ENCODE measurements at places on chromosomes 1 and 21.

- DNase-seq: no peak
Measured at GRCh38 chr1:150999051-150999674, 7.5 kb downstream of the MINDY1 start.

GRCh38 chr21:26112127-26112742 is 58.3 kb downstream of the APP start:
- no peak for DNase-seq

DNA sequence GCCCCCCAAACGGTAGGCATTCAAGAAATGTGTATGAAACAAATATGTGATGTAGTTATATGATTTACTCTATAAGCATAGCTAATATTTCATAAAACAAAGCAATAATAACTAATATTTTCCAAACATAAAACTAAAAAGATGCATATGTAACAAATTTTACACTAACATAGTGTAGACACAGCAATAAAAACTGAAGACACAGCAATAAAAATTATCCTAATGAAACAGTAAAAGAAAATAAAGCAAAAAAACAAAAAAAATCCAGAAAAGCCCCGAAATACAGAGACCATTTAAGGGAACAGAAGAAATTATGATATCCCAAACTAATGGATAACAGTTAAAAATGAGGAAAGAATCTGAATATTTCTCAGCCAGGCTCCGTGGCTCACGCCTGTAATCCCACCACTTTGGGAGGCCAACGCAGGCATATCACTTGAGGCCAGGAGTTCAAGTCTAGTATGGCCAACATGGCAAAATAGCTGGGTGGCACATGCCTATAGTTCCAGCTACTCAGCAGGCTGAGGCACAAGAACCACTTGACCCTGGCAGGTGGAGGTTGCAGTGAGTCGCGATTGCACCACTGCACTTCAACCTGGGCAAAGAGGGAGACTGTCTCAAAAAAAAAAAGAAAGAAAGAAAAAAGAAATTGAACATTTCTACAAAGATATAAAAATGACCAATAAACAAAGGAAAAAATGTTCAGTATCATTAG is 38.2 kb upstream of the PSMG1 start:
- no peak for DNase-seq

- DNase-seq: no peak
Measured at GRCh38 chr1:93585059-93585966, 96.3 kb downstream of the BCAR3 start.

DNA sequence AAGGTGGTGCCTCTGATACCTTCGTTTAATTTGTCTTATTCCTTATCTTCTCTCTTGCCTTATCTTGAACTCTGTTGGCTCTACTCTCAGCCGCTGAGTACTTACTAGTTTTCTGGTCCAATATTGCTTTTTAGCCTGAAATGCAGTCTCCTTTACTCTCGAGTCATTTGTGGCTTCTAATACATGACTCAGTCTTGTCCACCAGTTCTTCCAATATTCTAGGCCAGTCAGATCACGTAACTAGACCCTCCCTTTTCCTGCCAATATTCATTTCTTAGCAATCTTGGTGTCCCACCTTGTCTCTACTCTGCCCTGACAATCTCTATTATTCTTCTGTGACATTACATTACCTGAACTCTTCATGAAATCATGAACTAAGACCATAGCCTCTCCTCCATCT is 555.8 kb downstream of the DPYD start:
- no peak for DNase-seq

- DNase-seq: no peak
Measured at GRCh38 chr1:114150016-114150415, 3.7 kb downstream of the SYT6 start.

- no peak for DNase-seq
Measured at GRCh38 chr21:44979687-44980561, 40.1 kb downstream of the SLX9 start.
